Activated T-cell treated with anti-CD3 and anti-CD28 coated beads, Interleukin-2, amount 50 U/mL, for 72 hours (primary cell): ENCODE measurements at places on chromosomes 3 and 15. TPM values are rescaled to one million over a fixed set of nuclear protein-coding genes. Genes with fewer than 3 reads are reported as not detected.

TM4SF1 gene
- not detected for total RNA-seq

CD86 gene
- 2.4 TPM for total RNA-seq

ZBED2 gene
- total RNA-seq: 597 TPM

CCDC14 gene
- 80.7 TPM for total RNA-seq

C2CD4A gene
- total RNA-seq: 0.46 TPM

AGBL1 gene
- total RNA-seq: 0.14 TPM

PARP16 gene
- total RNA-seq: 25.4 TPM

GCNT3 gene
- not detected for total RNA-seq

TM4SF18 gene
- total RNA-seq: not detected

UBAP1L gene
- 6.3 TPM for total RNA-seq

GADL1 gene
- total RNA-seq: not detected

ANKRD28 gene
- 46.1 TPM for total RNA-seq

RLBP1 gene
- total RNA-seq: 0.53 TPM

GHSR gene
- total RNA-seq: not detected

LRRC31 gene
- not detected for total RNA-seq

FAM107A gene
- total RNA-seq: not detected

FBXO40 gene
- total RNA-seq: not detected

CPLX3 gene
- 0.14 TPM for total RNA-seq

KNL1 gene
- 34.1 TPM for total RNA-seq

CATSPER2 gene
- total RNA-seq: 4.5 TPM

CLEC3B gene
- total RNA-seq: 0.25 TPM

EPHB1 gene
- total RNA-seq: 1.3 TPM

TAGLN3 gene
- 0.31 TPM for total RNA-seq

KLHL6 gene
- 88.8 TPM for total RNA-seq

MUC20 gene
- total RNA-seq: 3.4 TPM

MYH15 gene
- 1.8 TPM for total RNA-seq

DAZL gene
- total RNA-seq: not detected

SUCNR1 gene
- not detected for total RNA-seq

GHRL gene
- total RNA-seq: 1.3 TPM

MESP2 gene
- total RNA-seq: not detected

ZWILCH gene
- 25.0 TPM for total RNA-seq

PLXND1 gene
- total RNA-seq: 4.2 TPM

THRB gene
- total RNA-seq: not detected

SNX22 gene
- total RNA-seq: 0.60 TPM

APOD gene
- 4.3 TPM for total RNA-seq

SI gene
- not detected for total RNA-seq

SOX14 gene
- total RNA-seq: not detected
